ENCODE measurements at places on chromosomes 4 and X.
A peak's percentile ranks its signal among the peaks of the same experiment; 100 is the strongest.

DNA sequence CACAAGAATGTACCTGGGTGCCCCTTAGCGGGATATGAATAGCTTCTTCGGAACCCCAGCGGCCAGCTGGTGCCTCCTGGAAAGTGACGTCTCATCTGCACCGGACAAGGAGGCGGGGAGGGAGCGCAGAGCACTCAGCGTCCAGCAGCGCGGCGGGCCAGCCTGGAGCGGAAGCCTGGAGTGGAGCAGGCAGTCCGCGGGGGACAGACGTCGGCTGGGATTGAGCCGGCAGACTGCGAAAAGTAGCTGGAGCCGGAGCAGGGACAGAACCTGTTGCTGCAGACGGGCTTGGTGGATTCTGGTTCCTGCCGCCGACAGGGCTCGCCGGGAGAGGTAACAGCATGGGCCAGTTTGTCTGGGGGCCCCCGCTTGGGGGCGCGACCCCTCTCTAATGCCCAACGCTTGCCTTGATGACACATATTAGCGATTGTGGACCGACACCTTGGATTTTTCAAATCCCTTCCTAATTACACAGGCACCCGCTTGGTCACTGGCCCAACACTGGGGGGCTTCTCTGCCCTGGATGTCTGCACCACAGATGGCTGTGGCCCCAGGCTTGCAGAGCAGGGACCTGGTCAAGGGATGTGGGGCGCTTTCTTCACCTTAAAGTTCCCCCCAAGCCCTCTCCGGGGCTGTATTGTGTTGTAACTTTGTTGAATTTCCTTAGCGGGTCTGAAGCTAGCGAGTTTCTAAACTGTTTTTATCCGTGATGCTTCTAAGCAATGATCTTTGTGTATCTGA is at the start of gene NPFFR2:
NPFFR2 (plus strand) TSS at position 133 of the 741 bp plus-strand sequence. CDS start 96,592 bp downstream, outside the sequence.
- no peak for DNase-seq

GRCh38 chrX:10190367-10190766 is 33.6 kb downstream of the CLCN4 start:
- DNase-seq = peak; percentile 56

DNA sequence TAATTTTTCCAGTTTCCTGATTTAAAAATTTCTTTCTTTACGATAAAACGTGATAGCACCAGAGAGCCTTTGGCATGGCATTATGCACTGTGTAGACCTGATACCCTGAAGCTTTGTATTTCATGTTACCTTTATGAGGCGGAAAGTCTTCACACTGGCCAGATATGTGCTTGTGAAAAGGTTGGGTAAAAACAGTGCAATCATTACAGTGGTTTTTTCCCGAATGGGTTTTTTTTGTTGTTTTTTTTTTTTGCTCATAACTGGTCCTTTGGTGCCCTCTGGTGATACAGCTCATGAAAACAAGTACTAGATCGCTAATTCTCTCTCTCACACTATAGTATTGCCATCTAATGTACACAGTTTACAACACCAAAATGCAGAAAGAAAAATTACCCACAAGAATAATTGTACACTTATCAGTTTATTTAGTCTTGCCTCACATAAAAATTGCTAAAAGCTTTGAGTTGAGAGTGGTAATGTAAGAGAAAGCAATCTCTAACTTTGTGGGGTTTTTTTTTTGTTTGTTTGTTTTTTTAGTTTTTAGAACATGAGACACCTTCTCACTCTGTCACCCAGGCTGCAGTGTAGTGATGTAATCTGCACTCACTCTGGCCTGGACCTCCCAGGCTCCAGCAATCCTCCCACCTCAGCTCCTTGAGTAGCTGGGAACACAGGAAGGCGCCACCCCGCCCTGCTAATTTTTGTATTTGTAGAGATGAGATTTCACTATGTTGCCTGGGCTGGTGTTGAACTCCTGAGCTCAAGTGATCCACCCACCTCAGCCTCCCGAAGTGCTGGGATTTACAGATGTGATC is 21.3 kb downstream of the SPCS3 start:
- peak; percentile 74 for DNase-seq

- no peak for DNase-seq
Observed at GRCh38 chr4:6824071-6824470, 41.5 kb downstream of the KIAA0232 start.

GRCh38 chr4:22202975-22203710 is 254.6 kb upstream of the KCNIP4 start:
- DNase-seq = no peak

- DNase-seq = no peak
Observed at GRCh38 chr4:3462790-3463415, at the start of gene DOK7. Gene DOK7 (plus strand): TSS chr4:3463306. CDS start chr4:3463376, 70 bp downstream.

DNA sequence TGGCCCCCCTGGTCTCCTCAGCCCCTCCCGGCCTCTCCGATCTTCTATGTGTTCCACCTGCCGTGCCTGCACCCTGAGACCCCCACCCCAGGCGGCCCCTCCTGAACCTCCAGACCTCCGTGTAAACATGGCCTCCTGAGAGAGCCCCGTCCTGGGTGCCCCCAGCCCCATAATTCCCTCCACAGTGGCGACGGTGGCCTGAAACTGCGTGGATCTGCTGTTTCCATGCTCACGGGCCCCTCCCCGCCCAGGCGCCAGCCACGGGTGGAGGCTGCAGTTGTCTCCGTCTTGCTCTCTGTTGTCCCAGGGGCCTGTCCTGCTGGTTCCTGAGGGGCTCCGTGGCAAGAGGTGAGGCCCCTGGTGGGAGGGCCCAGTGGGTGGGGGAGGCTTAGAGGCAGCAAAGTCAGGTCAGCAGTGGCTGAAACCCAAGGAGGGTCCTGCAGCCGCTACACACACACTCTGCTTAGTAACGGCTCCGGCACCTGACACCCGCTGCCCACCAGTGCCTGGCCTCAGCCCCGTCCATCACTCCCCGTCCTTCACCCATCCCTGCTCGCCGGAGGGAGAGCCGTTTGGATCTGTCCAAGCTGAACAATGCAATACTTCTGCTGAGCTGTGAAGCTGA is 75.8 kb downstream of the FAM53A start:
- no peak for DNase-seq

DNA sequence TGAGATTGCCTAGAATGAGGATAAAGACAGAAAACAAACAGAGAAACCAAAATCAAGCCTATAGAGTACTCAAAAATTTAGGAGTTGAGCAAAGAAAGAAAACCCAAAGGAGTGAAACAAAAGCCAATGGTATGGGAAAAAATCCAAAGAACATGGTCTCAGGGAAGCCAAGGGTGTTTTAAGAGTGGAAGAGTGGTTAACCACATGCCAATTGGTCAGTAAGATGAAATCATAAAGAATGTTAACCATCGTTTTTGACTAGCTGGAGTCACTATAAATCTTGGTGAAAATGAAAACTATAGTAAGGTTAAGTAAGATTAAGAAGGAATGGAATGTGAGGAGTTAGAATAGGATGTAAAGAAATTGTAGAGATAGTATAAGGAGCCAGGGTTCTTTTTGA is 64.7 kb upstream of the RPL34 start:
- DNase-seq = no peak

- no peak for DNase-seq
Observed at GRCh38 chr4:169601016-169601771, 11.2 kb downstream of the NEK1 start.
